ENCODE measurements at places on chromosomes 16 and 17.

DNA sequence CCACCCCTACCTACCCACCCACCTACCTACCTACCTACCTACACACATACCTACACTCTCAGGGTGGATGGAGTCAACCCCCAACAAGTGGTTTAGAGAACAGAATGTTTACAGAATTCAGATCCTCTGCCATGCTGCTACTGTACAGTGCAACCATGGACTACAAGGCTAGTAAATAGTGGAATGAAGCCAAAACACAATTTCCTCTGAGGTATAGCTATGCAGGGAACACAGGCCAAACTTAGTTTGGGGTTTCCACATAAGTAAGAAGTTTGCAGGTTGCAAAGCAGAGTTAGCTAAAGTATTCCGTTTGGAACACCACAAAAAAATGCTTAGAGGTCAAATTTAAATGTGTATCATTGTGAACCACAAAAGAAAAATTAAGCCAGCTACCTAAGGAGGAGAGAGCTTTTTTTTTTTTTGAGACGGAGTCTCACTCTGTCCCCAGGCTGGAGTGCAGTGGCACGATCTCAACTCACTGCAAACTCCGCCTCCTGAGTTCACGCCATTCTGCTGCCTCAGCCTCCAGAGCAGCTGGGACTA lies 2.7 kb upstream of the AP1G1 start:
- DNase-seq = no peak

- no peak for DNase-seq
Measured at GRCh38 chr17:43952724-43953666, 745 bp downstream of the PYY start.

DNA sequence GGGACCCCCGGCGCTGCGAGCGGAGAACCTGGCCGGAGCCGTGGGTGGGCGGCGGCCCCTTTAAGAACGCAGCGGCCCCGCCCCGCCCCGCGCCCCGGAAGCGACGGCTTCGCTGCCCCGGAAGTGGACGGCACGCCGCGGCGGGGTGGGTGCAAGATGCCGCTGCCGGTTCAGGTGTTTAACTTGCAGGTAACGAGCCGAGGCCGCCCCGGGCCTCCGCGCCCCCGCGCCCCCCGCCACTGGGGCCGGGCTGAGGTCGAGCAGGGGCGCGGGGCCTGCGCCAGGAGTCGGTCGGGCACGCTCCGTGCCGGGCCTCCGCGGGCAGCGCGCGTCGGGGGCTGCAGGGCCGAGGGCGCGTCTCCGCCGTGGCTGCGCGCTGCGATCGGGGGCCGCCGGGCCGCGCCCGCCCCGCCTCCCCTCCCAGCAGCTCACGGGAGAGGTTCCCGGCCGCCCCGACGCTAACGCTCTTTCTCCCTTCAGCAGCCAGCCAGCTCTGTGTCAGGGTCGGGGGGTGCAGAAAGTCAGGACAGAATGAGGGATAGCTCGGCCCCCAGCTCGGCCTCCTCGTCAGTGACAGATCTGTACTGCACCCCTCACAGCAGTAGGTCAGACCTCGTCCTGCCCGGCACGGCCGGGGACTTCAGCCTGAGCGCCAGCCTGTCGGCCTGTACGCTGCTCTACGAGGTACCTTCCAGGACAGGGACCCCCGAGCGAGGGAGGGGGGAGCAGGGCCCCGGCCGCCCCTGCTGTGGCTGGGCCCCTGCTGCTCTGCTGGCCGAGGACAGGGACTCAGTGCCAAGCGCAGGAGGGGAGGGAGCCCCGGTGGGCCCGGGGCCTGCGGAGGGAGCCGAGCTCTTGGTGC lies at the start of the genes GPS1 and RFNG:
GPS1 (plus strand) TSS at position 123 of the 862 bp plus-strand sequence; CDS start at position 157, 34 bp downstream.
RFNG (minus strand) TSS at position 36 of the 862 bp plus-strand sequence. CDS start 45 bp downstream, outside the sequence.
- DNase-seq = no peak

DNA sequence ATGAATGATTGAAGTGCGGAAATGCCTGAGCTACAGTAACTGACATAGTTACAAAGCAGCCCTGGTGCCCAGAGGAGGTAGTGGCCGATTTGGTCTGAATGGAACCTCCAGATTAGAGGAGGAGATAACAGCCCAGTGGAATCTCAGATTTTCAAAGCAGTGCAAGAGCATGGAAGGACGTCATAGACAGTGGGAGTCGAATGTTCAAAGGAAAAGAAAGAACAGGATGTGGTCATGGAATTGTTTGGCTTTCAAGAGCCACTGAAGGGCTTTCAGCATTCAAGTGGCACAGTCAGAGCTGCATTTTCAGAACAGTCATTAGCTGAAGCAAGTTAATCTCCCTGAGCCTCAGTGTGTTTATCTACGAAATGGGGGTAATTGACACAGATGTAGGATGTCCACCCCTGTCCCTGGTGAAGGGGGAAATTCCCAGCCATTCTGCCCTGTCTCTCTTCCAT lies 104.6 kb upstream of the CACNG3 start:
- DNase-seq = no peak

DNA sequence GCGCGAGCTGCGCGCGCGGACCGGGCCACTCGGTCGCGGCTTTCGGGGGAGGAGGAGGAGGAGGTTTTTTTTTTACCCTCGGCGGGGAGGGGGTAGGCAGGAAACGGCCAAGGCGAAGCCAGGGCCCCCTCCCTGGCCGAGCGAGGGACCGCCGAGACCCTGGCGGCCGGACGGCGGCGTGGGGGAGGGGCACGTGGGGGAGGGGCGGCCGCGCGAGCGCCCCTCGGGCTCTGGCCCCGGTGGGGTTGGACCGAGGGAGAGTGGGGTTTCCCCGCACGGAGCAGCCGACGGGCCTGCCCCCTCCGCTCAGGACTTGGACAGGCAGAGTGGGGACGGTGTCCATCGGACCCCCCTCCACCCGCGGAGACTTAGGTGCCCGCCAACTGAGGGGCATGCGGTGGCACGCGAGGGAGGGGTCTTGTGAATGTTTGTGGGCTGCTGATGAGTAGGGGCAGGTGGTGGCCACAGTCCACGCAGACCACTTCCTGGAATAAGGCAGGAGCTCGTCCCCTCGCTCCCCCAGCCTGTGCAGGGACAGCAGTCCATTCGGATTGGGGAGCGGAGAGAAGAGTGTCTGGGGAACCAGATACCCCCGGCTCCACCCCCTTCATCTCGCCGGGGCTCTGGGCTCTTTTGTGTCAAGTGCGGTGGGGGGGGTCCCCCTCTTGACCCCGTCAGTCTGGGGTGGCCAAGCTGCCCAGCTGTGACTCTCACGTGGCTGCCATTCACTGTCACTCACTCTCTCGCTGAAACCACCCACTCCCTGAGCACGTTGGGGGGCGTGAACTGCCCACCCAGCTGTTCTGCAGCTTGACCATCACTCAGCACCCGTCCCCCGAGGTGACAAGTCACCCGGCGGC lies 3.0 kb upstream of the CHD3 start:
- DNase-seq = no peak

GRCh38 chr16:78097548-78097947 lies 1.9 kb upstream of the WWOX start:
- no peak for DNase-seq

Measured in NCI-H524 treated with DMSO at 0.1 percent for 48 hours (cell line).